Inflammatory macrophage (primary cell): ENCODE measurements at places on chromosomes 12 and 14.

- no peak for DNase-seq
These were observed 576.8 kb upstream of the TMEM132C start for GRCh38 chr12:127690161-127690560.

- no peak for DNase-seq
These were observed 125.5 kb downstream of the LMNTD1 start for GRCh38 chr12:25427337-25428249.

GRCh38 chr14:103067231-103067954, 10.0 kb upstream of the CDC42BPB start:
- peak; percentile 50 for DNase-seq

DNA sequence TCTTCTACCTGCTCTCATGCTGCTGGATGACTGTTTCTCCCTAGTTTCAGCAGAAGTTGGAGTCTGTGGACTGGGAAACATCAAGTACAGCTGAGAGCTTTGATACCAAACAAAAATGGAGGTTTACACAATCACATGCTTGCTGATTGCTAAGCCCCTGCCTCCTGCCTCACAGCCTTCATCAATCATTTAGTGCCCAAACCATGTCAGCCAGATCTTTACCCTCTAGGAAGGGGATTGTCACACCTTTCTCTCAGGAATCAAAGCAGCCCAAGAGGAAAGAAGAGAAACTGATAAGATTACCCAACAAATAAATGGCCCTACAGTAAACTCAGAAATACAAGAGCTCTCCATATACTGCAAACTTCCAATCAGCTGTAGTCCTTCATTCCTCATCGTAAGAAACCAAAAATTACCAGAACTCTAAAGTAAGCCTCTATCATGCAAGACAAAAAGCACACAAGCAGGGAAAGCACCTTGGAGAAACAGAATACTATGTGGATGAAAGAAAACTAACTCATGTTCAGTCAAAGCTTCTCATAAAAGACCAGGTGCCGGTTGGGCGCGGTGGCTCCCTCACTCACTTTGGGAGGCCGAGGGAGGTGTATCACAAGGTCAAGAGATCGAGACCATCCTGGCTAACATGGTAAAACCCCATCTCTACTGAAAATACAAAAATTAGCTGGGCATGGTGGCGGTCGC, 63.6 kb upstream of the RESF1 start:
- DNase-seq: no peak

- no peak for DNase-seq
These were observed 42.7 kb downstream of the ATF7IP start for GRCh38 chr12:14408208-14408607.

GRCh38 chr12:86796550-86796949, 540.4 kb upstream of the MGAT4C start:
- no peak for DNase-seq

GRCh38 chr12:89947437-89948270, 239.0 kb upstream of the ATP2B1 start:
- peak; percentile 12 for DNase-seq

DNA sequence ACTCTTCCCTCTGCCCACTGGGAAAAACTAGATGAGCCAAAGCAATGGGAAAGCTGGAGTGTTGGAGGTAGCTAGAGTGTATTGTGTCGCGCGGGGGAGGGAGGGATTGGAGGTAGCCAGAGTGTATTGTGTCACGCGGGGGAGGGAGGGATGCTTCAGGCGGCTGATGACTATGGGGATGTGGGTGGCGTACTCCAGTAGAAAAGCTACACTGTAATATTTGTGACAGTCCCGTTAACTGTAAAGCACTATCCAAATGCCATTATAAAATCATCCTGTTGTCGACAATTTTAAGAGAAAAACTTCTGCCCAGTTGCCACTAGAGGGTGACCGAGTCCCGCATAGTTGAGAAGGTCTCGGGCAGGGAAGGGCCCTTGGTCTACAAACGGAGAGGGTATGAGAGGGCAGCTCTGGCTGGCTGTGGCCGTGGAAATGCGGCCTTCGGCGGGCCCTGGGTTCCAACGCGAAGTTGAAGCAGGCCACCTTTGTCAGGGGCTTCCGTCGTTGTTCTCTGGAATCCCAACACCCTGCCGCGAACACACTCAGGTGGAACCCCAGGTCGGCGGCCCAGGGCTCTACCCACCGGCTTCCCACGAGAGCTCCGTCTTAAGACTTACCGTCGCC, 15.1 kb upstream of the PLEK2 start:
- peak; percentile 81 for DNase-seq

DNA sequence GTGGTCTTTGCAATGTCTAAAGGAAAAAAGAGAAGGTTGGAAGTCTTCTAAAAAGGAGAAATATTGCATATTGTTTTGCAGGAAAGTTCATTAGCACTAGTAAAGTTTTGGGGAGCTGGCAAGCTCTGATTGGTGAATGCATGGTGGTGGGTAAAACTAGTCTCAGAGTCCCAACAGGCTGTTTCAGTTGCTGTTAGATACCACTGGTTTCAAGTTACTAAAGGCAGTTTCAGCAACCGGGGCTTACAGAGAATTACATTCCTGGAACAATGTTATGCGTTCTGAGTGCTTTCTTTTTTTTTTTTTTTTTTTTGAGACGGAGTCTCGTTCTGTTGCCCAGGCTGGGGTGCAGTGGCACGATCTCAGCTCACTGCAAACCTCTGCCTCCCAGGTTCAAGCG, 208.2 kb downstream of the EPS8 start:
- no peak for DNase-seq
